ENCODE measurements at places on chromosomes 2 and 18.

- DNase-seq, result no peak
Measured at GRCh38 chr2:221555494-221555846, 16.6 kb downstream of the EPHA4 start.

DNA sequence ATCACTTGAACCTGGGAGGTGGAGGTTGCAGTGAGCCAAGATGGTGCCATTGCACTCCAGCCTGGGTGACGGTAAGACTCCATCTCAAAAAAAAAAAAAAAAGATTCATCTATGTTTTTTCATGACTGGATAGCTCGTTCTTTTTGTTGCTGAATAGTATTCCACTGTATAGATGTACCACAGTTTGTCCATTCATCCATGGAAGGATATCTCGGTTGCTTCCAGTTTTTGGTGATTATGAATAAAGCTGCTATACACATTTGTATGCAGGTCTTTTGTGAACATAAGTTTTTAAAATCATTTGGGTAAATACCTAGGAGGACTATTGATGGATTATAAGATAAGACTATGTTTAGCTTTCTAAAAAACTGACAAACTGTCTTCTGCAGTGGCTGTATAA, 90.8 kb downstream of the ACOXL start:
- no peak for DNase-seq

GRCh38 chr2:240355001-240355891, 80.2 kb upstream of the GPC1 start:
- no peak for DNase-seq

- DNase-seq, result no peak
Measured at GRCh38 chr2:207130958-207131521, 34.7 kb downstream of the KLF7 start.

DNA sequence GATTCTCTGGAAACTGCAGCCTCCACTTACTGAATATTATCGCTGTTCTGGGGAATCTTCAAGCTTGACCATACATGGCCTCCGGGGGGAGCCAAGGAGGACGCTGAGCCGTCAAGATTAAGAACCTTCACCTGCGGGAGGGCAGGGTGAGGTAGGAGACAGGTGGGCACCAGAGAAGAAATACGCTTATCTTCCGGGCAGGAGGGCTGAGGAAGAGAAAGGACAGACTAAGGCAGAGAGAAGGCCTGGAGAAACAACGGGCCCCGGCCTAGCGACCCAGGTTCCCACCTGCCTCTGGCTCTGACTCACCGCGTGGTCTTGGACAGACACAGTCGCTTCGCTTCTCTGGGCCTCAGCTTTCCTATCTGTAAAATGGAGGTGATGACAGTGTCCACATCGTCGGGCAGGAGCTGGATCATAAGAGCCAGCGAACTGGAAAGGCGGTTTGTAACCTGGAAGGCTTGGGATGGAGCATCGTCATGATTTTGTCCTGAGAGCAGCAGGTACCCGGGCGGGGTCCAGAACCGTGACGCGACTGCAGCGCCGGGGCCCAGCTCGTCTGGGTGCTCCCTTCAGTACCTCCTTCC, 659 bp downstream of the ZNF142 start:
- no peak for DNase-seq

DNA sequence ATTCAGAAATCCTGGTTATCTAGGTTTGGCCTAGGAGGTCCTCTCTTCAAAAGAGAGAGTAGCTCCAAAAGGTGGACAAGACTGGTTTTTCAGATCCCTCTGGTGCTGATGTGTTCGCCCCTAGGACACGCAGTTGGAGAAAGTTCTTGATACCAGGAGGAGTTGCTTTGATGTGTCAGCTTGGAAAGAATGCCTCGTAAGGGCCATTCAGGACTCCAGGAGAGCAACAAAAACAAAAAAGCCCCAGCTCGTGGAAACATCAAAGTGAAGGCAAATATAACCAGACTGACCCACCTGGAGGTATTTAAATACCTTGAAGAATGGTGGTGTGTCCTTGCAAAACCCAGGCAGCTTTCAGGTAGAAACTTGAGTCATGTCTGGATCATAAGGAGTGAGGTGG, 12.5 kb upstream of the LBH start:
- no peak for DNase-seq

- no peak for DNase-seq
Measured at GRCh38 chr2:5713101-5713500, 20.9 kb downstream of the SOX11 start.

- no peak for DNase-seq
Measured at GRCh38 chr2:237293978-237294377, 120.0 kb downstream of the COL6A3 start.

GRCh38 chr18:60022671-60023276, 123.0 kb downstream of the PMAIP1 start:
- no peak for DNase-seq

DNA sequence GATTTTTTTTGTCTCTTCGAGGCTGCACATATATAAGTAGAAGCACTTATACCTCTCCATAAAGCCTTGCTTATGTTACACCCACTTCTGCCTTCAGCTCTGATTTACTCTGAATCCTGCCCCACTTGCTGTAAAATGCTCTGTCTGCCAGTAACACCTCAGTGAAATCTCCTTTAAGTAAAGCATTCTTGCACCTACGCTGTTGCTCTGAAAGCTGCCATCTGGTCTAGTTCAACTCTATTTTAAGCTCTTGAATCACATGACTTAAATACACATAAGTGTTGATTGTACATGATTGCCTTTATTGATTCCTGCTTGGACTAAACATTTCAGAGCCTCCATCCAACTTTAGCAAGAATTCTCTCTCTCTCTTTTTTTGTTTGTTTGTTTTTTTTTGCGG, 609.0 kb upstream of the CELF4 start:
- DNase-seq, result no peak

DNA sequence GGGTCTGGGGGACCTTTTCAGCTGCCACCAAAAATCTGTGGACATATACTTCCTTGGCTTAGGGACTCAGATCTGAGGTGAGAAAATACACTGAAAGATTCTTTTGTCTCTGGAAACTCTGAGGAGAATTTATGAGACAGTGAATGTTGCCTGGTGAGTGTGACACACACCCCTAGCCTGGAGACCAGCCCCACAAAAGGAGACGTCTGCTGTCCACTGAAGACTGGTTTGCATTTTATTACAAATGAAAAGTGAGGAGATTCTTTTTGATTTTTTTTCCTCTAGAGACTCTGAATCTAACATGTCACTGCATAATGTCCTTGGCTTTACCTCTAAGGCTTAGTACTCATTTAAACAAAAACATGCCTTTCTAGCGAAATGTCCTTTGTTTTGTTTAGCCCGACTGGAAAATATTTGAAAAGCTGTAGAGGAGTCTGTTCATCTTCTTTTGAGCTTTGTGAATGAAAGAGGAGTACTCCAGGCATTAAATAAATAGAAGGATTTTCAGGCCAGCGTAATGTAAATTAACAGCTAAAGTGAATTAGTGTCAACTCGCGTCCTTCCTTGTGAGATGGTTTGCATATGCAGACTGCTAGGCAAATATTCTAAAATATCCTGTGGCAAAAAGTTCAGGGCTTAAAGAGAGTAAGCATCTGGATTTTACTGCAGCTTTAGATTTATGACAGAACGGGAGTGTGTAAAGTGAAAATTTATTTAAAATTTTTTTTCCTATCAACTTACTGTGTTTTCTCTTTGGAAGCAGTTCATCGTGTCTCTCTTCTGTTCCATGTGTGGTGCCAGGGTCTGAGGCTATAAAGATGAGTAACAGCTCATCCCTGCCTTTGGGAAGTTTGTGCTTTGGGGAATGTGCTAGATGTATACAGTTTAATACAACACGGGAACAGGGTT, 125.4 kb downstream of the VWA3B start:
- DNase-seq, result no peak

Measured in activated naive CD4-positive, alpha-beta T cell (primary cell).